ENCODE measurements at places on chromosomes 6 and 20. TPM values are rescaled to one million over a fixed set of nuclear protein-coding genes. Genes with fewer than 3 reads are reported as not detected.

GRCh38 chr6:47484616-47485015, 7.0 kb downstream of the CD2AP start:
- DNase-seq: no peak
- no peaks in the 10 kb centered on the region for H3K27me3 ChIP-seq
- H3K4me1 ChIP-seq: peaks cover 50% of the 10 kb centered on the region

- no peaks in the 10 kb centered on the region for H3K27me3 ChIP-seq
- H3K27ac ChIP-seq: no peak overlapping the region
- no peak overlapping the region for H3K4me3 ChIP-seq
- no peaks in the 10 kb centered on the region for H3K4me1 ChIP-seq
- no peak for DNase-seq
Observed at GRCh38 chr6:38316099-38316868, 323.4 kb downstream of the BTBD9 start.

GRCh38 chr20:35120012-35120701, 27.0 kb downstream of the EDEM2 start:
- no peak overlapping the region for H3K27ac ChIP-seq
- DNase-seq: peak; percentile 18
- H3K36me3 ChIP-seq: peaks cover 57% of the 10 kb centered on the region
- no peaks in the 10 kb centered on the region for H3K27me3 ChIP-seq
- peaks cover 13% of the 10 kb centered on the region for H3K4me1 ChIP-seq

DNA sequence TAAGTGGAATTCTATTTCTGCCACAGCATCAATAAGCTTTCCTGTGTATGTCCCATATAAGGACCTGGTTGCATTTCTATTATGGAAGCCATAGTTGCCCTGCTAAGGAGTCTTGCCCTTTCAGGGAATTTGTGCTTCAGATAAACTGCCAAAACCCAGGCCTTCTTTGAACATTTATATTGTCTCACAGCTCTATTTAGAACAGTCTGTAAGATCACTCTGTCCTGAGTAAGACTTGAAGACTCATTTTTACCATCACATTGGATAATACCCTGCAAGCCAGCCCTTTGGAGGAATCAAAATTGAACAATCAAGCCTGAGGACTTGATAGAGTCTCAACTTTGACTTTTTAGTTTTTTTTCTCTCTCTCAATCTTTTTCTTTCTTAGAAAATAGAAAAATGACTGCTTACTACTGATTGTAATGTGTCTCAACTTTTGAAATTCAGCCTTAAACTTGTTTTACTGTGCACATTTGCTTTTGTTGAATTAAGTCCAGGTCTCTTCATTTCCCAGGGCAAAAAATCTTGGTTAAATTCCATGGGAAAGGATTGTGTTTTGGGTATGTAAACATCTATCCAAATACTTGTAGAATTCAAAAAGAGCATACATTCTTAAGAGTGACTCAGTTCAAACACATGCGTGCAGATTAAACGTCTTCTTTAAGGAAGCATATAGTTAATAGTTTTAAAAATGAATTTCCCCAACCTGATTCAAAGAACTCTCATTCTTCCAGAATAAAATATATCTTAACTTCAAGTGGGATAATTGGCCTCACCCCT, 91.2 kb downstream of the PLCB1 start:
- H3K4me1 ChIP-seq: no peaks in the 10 kb centered on the region
- no peaks in the 10 kb centered on the region for H3K36me3 ChIP-seq
- H3K4me3 ChIP-seq: no peak overlapping the region
- DNase-seq: no peak
- peaks cover 3% of the 10 kb centered on the region for H3K27me3 ChIP-seq

GRCh38 chr20:46975976-46976375, 81.3 kb downstream of the EYA2 start:
- H3K4me1 ChIP-seq: peaks cover 15% of the 10 kb centered on the region
- no peaks in the 10 kb centered on the region for H3K36me3 ChIP-seq
- H3K4me3 ChIP-seq: no peak overlapping the region

DNA sequence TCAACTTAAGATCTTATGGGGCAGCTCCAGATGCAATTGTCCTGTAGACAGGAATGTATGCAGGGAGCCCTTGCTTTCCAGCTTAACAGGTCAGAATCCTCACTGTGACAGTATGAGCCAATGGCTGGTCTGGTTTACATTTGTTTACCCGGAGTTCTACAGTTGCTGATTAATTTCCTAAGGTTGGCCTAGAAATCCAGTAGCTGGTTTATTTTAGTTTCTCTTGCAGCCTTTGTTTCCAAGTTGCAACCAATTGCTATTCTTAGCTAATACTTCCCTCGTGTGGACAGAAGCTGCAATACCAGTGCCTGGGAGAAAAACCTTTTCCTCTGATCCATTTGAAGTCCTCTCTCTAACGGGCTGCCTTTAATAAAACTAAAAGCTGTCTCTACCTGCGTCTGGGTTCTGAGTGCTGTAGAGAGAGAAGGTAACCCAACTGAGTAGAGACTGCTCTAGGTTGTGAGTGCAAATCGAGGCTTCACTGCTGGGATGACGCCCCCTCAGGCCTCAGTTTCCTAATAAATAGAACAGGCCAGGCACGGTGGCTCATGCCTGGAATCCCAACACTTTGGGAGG, 45.9 kb downstream of the ZNF217 start:
- no peaks in the 10 kb centered on the region for H3K36me3 ChIP-seq
- H3K27me3 ChIP-seq: no peaks in the 10 kb centered on the region
- no peak overlapping the region for H3K4me3 ChIP-seq
- H3K27ac ChIP-seq: no peak overlapping the region

GRCh38 chr6:14799928-14800327, 445.9 kb upstream of the JARID2 start:
- H3K4me3 ChIP-seq: no peak overlapping the region
- no peak overlapping the region for H3K27ac ChIP-seq
- H3K27me3 ChIP-seq: peaks cover 21% of the 10 kb centered on the region
- no peaks in the 10 kb centered on the region for H3K4me1 ChIP-seq
- no peaks in the 10 kb centered on the region for H3K36me3 ChIP-seq

- no peak overlapping the region for H3K27ac ChIP-seq
- no peaks in the 10 kb centered on the region for H3K27me3 ChIP-seq
- no peak for DNase-seq
- H3K36me3 ChIP-seq: no peaks in the 10 kb centered on the region
Observed at GRCh38 chr6:145707397-145707796, 27.9 kb downstream of the EPM2A start.

- peak; percentile 69 for DNase-seq
- no peaks in the 10 kb centered on the region for H3K36me3 ChIP-seq
- peak overlapping the region; percentile 67 for H3K27ac ChIP-seq
- no peaks in the 10 kb centered on the region for H3K4me1 ChIP-seq
- no peak overlapping the region for H3K4me3 ChIP-seq
Observed at GRCh38 chr6:422433-423054, 31.0 kb downstream of the IRF4 start.

DNA sequence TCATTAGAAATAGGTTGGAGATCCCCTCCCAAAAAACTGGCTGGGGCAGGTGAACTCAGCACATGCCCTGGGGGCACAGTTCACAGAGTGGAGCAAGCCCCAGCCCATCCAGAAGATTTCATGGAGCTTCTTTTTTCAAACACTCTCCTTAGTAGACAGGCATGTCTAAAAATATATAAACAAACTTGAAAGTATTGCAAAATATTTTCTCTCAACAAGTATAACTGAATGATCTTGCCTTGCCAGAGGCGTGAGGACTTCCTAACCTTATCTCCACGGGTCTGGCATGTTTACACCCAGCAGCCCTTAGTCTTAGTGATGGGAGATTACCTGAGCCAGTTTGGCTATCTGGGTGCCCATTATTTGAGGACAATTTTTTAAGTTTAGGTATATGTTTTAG, 107.1 kb downstream of the QRSL1 start:
- DNase-seq: no peak
- H3K36me3 ChIP-seq: peaks cover 20% of the 10 kb centered on the region
- H3K27me3 ChIP-seq: no peaks in the 10 kb centered on the region
- peaks cover 74% of the 10 kb centered on the region for H3K4me1 ChIP-seq
- no peak overlapping the region for H3K4me3 ChIP-seq

DNA sequence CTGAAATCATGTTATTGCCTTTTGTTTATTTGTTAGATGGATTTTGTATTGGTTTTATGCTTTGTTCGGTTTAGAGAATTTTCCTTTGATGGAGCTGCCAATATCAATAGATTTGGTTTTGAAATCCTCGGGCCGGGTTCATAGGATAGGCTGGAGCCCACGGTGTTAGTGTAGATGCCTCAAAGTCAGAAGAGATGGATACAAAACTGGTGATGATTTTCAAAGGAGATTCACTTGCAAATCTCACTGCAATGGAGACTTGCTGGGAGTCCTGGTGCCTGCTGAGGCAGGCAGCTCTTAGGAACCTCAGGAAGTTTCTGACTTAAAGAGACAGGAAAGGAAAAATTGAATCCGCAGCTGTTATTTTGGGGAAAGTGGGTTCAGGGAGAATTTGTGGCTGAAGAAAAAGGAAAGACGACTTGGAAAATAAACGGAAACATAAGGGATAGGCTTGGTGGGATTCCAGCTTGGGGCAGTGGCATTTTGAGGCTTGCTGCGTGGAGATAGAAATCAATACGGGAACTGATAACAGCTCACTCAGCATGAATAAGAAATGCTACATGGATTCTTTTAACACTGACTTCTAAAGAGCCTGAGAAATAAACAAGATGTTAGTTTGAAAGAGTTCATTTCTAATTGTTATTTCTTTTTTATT, 241.6 kb downstream of the PHACTR1 start:
- no peak for DNase-seq
- peak overlapping the region; percentile 70 for H3K4me3 ChIP-seq
- H3K4me1 ChIP-seq: peaks cover 13% of the 10 kb centered on the region
- H3K36me3 ChIP-seq: peaks cover 8% of the 10 kb centered on the region

DNA sequence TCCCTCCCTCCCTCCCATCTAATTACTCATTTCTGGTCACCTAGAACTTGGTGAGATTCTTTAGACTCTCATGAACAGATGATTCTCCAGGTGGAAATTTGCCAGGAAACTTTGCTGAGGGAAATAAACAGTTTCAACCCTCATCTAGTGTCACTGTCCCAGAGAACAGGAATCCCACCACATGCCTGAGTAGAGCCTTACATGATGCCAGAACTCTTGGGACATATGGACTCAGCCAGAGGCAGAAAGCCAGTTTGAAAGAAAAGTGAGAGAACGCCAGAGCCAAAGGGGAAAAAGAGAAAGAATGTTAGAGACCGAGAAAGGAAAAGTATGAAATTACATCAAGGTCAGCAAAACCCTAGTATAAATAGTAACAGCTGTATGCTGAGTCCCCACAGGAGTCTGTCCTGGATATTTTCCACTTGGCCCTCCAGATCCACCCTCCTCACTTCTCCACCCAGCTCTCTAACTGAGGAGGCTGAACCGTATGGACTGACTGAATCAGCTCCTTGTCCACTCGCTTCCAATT, 127.5 kb upstream of the COL21A1 start:
- peaks cover 16% of the 10 kb centered on the region for H3K4me1 ChIP-seq
- no peak overlapping the region for H3K4me3 ChIP-seq
- no peak for DNase-seq
- no peak overlapping the region for H3K27ac ChIP-seq
- no peaks in the 10 kb centered on the region for H3K36me3 ChIP-seq

GRCh38 chr6:36713846-36714245, 16.2 kb downstream of the RAB44 start:
- H3K4me3 ChIP-seq: no peak overlapping the region
- no peaks in the 10 kb centered on the region for H3K36me3 ChIP-seq
- DNase-seq: no peak

- H3K27ac ChIP-seq: no peak overlapping the region
- no peaks in the 10 kb centered on the region for H3K27me3 ChIP-seq
- H3K4me3 ChIP-seq: no peak overlapping the region
- H3K4me1 ChIP-seq: no peaks in the 10 kb centered on the region
- no peak for DNase-seq
- H3K36me3 ChIP-seq: no peaks in the 10 kb centered on the region
Observed at GRCh38 chr6:41836660-41837052, 49.2 kb downstream of the TOMM6 start.

DNA sequence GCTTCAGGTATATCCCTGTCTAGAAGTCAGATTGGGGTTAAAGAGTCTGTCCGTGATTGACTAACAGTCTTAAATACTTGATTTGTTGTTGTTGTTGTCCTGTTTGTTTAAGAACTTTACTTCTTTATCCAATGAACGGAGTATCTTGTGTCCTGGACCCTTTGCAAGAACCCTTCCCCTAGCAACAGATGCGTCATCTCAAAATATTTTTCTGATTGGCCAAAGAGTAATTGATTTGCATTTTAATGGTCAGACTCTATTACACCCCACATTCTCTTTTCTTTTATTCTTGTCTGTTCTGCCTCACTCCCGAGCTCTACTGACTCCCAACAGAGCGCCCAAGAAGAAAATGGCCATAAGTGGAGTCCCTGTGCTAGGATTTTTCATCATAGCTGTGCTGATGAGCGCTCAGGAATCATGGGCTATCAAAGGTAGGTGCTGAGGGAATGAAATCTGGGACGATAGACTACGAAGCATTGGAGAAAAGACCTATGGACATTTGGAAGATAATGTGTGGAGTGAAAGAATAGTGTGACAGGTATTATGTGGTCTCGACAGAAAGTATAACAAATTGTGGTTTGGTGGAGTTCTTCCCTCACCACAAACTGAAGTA, at the start of gene HLA-DRA:
Gene HLA-DRA (plus strand): TSS at position 286 of the 613 bp plus-strand sequence. CDS start 64 bp downstream, at position 350.
- DNase-seq: peak; percentile 77
- H3K27ac ChIP-seq: peak within 1 kb of the TSS; percentile 93
- H3K4me3 ChIP-seq: peak within 1 kb of the TSS; percentile 95
- peaks cover 11% of the 10 kb centered on the region for H3K4me1 ChIP-seq

DNA sequence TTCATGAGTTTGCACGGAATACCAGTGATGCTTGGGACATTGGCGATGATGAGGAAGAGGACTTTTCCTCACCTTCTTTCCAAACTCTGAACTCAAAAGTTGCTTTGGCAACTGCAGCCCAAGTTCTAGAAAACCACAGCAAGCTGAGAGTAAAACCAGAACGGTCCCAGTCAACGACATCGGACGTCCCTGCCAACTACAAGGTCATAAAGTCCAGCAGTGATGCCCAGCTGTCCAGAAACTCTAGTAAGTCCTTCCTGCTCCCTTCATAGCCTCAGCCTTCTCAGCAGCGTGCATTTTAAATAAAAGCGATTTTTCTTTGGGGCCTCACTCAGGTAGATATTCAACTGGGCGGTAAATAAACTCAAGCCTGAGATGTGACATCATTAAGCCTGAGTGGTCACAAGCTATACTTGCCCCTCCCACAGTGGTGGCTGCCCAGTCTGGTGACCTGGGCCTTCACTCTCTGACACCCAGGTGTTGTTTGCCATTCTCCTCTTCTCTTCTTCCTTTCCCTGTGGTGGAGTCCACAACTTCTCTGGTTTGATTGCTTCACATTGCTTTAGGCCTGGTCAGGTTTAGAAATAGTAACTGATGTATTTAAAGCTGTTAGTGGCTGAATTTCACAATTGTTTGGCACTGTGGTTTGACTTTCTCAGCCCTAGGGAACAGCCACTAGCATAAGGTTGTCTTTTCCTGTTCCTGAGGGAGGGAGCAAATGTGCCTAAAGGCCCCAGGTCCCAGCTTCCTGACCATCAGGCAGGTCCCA, 21.6 kb upstream of the TMEM217 start:
- no peak overlapping the region for H3K4me3 ChIP-seq
- no peak for DNase-seq
- H3K27me3 ChIP-seq: no peaks in the 10 kb centered on the region
- peaks cover 14% of the 10 kb centered on the region for H3K36me3 ChIP-seq
- H3K4me1 ChIP-seq: peaks cover 26% of the 10 kb centered on the region
- no peak overlapping the region for H3K27ac ChIP-seq

SLC44A4 gene
- total RNA-seq: 238 TPM

PPDPF gene
- 545 TPM for total RNA-seq

ESR1 gene
- total RNA-seq: 0.50 TPM

SYCP2L gene
- 0.12 TPM for total RNA-seq
